Progenitor cell of endocrine pancreas (in vitro differentiated cells): ENCODE measurements at places on chromosomes 1 and 21. TPM values are rescaled to one million over a fixed set of nuclear protein-coding genes. Genes with fewer than 3 reads are reported as not detected.

CBS gene
- 160 and 184 TPM in 2 replicates for total RNA-seq

ZNF648 gene
- 0.81 and 1.2 TPM in 2 replicates for total RNA-seq

COL11A1 gene
- 2.3 and 2.4 TPM in 2 replicates for total RNA-seq

SMCP gene
- total RNA-seq, result not detected in 2 replicates

OR2L3 gene
- not detected in 2 replicates for total RNA-seq

- no peak overlapping the region for H3K4me3 ChIP-seq
- DNase-seq, result no peak
- no peaks in the 10 kb centered on the region for H3K4me1 ChIP-seq
- H3K36me3 ChIP-seq, result peaks cover 3% of the 10 kb centered on the region
- H3K27me3 ChIP-seq, result peaks cover 16% of the 10 kb centered on the region
These were observed 97.4 kb downstream of the CENPF start for GRCh38 chr1:214700437-214700836.

DNA sequence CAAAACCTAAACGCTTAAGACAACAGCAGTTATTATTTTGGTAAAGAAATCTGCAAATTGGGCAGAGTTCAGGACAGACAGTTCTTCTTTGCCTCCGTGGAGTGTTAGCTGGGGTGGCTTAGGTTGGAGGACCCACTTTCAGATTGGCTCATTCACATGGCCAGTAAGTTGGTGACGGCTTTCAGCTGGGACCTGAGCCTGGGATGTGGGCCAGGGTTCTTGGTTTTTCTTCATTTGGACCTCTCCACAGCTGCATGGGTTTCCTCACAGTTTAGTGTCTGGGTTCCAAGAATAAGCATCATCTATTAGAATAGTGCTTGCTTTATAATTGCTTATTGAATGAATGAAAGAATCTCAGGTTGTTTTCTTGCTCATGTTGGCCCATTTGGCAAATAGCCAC lies 72.2 kb downstream of the ATF6 start:
- DNase-seq, result no peak
- no peaks in the 10 kb centered on the region for H3K4me1 ChIP-seq
- no peak overlapping the region for H3K27ac ChIP-seq
- H3K4me3 ChIP-seq, result no peak overlapping the region

GRCh38 chr21:24076179-24076578 lies 1531.1 kb downstream of the MRPL39 start:
- H3K4me1 ChIP-seq, result no peaks in the 10 kb centered on the region
- no peaks in the 10 kb centered on the region for H3K36me3 ChIP-seq
- no peaks in the 10 kb centered on the region for H3K27me3 ChIP-seq
- DNase-seq, result no peak
- no peak overlapping the region for H3K4me3 ChIP-seq

GRCh38 chr1:31444725-31445448 lies 31.9 kb downstream of the SERINC2 start:
- H3K4me1 ChIP-seq, result peaks cover 19% of the 10 kb centered on the region
- H3K27ac ChIP-seq, result no peak overlapping the region
- H3K4me3 ChIP-seq, result no peak overlapping the region

DNA sequence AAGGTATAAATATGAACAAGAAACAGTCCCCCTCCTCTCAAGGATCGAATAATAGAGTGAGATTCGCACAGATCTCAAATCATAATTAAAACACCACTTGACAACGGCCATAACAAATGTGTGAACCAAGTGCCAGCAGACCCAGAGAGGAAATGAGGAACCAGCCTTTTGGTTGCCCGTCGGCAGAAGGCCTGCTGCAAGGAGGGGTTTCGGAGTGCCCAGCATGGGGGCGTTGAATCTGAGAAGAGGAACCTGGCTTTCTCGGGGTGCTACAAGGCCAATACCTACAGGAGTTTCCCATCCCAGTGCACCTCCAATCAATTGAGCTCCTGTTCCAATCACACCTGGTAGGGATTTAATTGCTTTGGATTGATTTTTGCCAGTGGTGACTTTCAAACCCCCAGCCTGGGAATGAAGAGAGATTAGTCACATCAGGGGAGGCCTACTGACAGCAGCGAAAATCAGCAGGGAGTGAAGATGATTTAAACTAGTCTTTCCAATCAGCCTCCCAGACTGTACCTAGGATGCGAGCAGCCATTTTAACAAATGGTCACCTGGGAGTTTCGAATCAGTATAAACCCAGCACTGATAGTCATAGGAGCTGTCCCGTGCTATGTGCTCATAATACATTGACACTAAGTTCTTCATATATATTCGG lies 263.8 kb downstream of the KAZN start:
- H3K27me3 ChIP-seq, result peaks cover 2% of the 10 kb centered on the region
- no peak for DNase-seq
- H3K4me1 ChIP-seq, result peaks cover 6% of the 10 kb centered on the region
- H3K4me3 ChIP-seq, result no peak overlapping the region
- no peak overlapping the region for H3K27ac ChIP-seq

DNA sequence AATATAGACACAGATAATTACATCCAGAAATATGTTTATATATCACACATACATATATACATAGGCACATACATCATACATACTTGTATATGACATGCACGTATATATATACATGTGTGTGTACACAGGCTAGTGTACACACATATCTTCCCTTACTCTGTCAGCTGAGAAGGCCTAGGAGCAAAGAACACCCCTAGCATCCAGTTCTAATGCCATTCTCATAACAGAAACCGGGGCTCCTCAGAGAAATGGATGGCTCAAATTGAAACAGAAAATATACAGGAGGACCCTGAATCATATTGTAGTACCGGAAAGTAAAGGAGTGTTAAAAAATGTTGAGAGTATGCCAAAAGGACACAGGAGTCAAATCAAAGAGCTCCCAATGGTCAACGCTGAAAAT lies 19.7 kb upstream of the HYI start:
- peaks cover 6% of the 10 kb centered on the region for H3K4me1 ChIP-seq
- H3K27ac ChIP-seq, result no peak overlapping the region
- no peak for DNase-seq
- no peaks in the 10 kb centered on the region for H3K36me3 ChIP-seq

DNA sequence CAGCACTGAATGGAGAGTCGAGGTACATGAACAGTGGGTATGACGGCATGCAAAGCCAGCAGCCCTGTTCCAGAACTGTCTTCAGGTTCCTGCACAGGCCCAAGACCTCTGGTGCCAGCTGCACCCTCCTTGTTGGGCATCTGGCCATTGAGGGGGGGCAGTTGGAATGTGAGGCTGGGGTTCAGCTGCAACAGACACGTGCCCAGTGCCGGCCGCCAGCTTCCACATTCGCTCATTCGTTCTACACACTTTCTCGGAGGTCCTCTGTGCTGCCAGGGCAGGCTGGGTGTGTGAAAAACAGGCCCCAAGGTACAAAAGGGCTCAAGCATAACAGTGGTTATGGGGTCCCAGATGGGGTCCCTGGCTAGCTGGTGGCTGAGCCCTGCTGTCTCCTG lies 37.9 kb upstream of the SLC19A1 start:
- no peak overlapping the region for H3K4me3 ChIP-seq
- no peak for DNase-seq
- no peaks in the 10 kb centered on the region for H3K36me3 ChIP-seq
- H3K27me3 ChIP-seq, result peaks cover 6% of the 10 kb centered on the region

GRCh38 chr1:14304381-14304865 lies 294.1 kb upstream of the KAZN start:
- H3K36me3 ChIP-seq, result no peaks in the 10 kb centered on the region
- H3K27me3 ChIP-seq, result peaks cover 24% of the 10 kb centered on the region
- no peak for DNase-seq

DNA sequence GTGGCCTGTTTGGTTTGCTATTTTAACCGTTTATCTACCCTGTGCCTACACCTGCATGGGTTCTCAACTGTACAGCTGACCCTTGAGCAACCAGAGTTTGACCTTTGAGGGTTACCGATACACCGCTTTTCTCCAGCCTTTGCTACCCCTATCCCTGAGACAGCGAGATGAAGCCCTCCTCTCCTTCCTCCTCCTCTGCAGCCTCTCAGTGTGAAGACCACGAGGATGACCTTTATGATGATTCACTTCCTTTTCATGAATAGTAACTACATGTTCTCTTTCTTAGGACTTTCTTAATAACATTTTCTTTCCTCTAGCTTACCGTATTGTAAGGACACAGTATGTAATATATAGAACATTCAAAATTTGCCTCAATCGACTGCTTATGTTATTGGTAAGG lies 14.5 kb upstream of the RNF187 start:
- no peaks in the 10 kb centered on the region for H3K36me3 ChIP-seq
- peaks cover 2% of the 10 kb centered on the region for H3K4me1 ChIP-seq
- H3K27ac ChIP-seq, result no peak overlapping the region
- H3K4me3 ChIP-seq, result no peak overlapping the region
- DNase-seq, result no peak

DNA sequence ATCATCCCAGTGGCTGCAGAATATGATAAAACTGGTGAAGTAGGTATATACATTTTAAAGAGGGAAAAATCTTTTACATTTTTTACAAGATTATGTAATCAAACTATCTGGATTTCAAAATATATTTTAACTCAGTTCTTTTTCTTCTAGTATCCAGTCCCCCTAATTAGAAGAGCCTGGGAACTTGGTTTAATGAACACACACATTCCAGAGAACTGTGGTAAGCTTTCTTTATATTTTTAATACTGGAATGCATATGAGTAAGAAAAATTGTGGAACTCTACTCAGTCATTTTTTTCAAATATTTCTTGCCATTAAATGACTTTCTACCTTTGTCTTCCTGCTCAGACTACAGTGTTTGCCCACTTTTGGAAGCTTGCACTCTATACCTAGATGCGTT lies 8.2 kb downstream of the ACADM start:
- DNase-seq, result no peak
- H3K27ac ChIP-seq, result no peak overlapping the region
- H3K27me3 ChIP-seq, result no peaks in the 10 kb centered on the region
- H3K4me1 ChIP-seq, result no peaks in the 10 kb centered on the region
- H3K36me3 ChIP-seq, result peaks cover 14% of the 10 kb centered on the region

- H3K4me1 ChIP-seq, result no peaks in the 10 kb centered on the region
- no peaks in the 10 kb centered on the region for H3K27me3 ChIP-seq
- H3K36me3 ChIP-seq, result no peaks in the 10 kb centered on the region
- DNase-seq, result no peak
These were observed 72.3 kb downstream of the EVA1C start for GRCh38 chr21:32484706-32485380.

- H3K27ac ChIP-seq, result peak overlapping the region; percentile 29
- peaks cover 22% of the 10 kb centered on the region for H3K36me3 ChIP-seq
- DNase-seq, result no peak
- H3K27me3 ChIP-seq, result no peaks in the 10 kb centered on the region
- no peak overlapping the region for H3K4me3 ChIP-seq
These were observed 7.2 kb downstream of the ZDHHC18 start for GRCh38 chr1:26833432-26834405.

GRCh38 chr1:4762146-4762545 lies 107.7 kb downstream of the AJAP1 start:
- H3K27me3 ChIP-seq, result peaks cover 12% of the 10 kb centered on the region
- H3K27ac ChIP-seq, result no peak overlapping the region
- H3K4me3 ChIP-seq, result no peak overlapping the region
- H3K36me3 ChIP-seq, result no peaks in the 10 kb centered on the region
- no peaks in the 10 kb centered on the region for H3K4me1 ChIP-seq
- DNase-seq, result no peak

DNA sequence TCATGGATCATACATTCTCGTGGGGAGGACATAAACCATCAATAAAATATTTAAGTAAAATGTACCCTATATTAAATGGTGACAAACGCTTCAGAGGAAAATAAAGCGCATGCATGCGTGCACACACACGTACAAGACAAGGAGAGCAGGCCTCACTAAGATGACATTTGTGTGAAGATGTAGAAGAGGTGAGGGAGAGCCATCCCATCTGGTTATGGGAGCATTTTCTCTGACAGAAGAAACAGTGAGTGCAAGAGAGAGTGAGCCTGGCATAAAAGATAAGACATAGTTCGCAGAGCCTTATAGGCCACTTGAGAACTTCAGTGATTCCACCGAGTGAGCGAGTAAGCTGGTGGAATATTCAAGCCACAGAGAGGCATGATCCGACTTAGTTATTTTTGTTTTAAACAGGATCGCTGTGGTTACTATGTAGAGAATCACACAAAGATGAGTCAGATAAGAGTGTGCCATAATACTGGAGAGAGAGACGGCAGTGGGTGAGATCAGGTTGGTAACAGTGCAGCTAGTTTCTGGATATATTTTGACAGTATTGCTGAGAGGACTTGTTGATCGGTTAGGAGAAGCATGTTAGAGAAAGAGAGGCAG lies 624.2 kb downstream of the PLPP3 start:
- H3K27me3 ChIP-seq, result no peaks in the 10 kb centered on the region
- H3K4me1 ChIP-seq, result no peaks in the 10 kb centered on the region
- no peak for DNase-seq
- no peak overlapping the region for H3K4me3 ChIP-seq
- no peaks in the 10 kb centered on the region for H3K36me3 ChIP-seq
- H3K27ac ChIP-seq, result no peak overlapping the region

DNA sequence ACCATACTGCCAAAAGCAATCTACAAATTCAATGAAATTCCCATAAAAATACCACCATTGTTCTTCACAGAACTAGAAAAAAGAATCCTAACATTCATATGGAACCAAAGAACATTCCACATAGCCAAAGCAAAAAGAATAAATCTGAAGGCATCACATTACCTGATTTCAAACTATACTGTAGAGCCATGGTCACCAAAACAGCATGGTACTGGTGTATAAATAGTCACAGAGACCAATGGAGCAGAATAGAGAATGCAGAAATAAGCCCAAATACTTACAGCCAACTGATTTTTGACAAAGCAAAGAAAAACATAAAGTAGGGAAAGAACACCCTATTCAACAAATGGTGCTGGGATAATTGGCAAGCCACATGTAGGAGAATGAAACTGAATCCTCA lies 6.2 kb upstream of the DEPDC1 start:
- peaks cover 2% of the 10 kb centered on the region for H3K36me3 ChIP-seq
- no peak overlapping the region for H3K4me3 ChIP-seq
- no peaks in the 10 kb centered on the region for H3K4me1 ChIP-seq
- no peak for DNase-seq
- H3K27me3 ChIP-seq, result peaks cover 6% of the 10 kb centered on the region

DNA sequence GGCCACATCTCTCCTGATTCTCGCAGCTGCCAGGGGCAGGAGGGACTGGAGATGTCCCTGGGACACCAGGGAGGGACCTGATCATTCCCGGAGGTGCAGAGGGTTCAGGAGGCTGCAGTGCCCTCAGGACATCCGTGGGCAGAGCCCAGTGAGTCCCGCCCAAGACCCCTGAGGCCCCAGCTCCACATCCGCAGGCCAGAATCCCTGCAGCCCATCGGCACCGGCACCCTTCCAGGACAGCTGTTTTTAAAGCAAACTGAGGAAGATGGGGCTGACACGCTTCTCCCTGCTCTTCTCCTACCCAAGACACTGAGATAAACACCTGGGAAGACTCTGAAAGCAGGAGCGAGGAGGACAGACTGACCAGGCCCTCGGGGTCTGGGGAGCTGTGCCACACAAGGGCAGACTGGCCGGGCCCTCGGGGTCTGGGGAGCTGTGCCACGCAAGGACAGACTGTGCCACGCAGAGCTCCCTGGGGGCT lies 25.5 kb downstream of the SLC19A1 start:
- no peaks in the 10 kb centered on the region for H3K27me3 ChIP-seq
- H3K4me3 ChIP-seq, result no peak overlapping the region
- H3K4me1 ChIP-seq, result peaks cover 7% of the 10 kb centered on the region
- no peak for DNase-seq
- H3K27ac ChIP-seq, result no peak overlapping the region

- H3K4me3 ChIP-seq, result peak overlapping the region; percentile 79
- H3K36me3 ChIP-seq, result peaks cover 7% of the 10 kb centered on the region
- no peaks in the 10 kb centered on the region for H3K27me3 ChIP-seq
- DNase-seq, result no peak
- H3K27ac ChIP-seq, result peak overlapping the region; percentile 95
- H3K4me1 ChIP-seq, result peaks cover 49% of the 10 kb centered on the region
These were observed 1.4 kb downstream of the BACH1 start for GRCh38 chr21:29299916-29300806.

GRCh38 chr1:35605867-35606182 lies 32.7 kb downstream of the TFAP2E start:
- peaks cover 1% of the 10 kb centered on the region for H3K4me1 ChIP-seq
- no peak overlapping the region for H3K4me3 ChIP-seq
- H3K27ac ChIP-seq, result no peak overlapping the region
- no peaks in the 10 kb centered on the region for H3K27me3 ChIP-seq
